ENCODE measurements at places on chromosomes 2 and 18. TPM values are rescaled to one million over a fixed set of nuclear protein-coding genes. Genes with fewer than 3 reads are reported as not detected.

- no peak for DNase-seq
- no peaks in the 10 kb centered on the region for H3K4me1 ChIP-seq
- H3K4me3 ChIP-seq: no peak overlapping the region
- H3K36me3 ChIP-seq: no peaks in the 10 kb centered on the region
- H3K27ac ChIP-seq: no peak overlapping the region
- H3K27me3 ChIP-seq: peaks cover 26% of the 10 kb centered on the region
Measured at GRCh38 chr2:29522951-29523669, 398.3 kb downstream of the ALK start.

- H3K4me1 ChIP-seq: no peaks in the 10 kb centered on the region
- H3K27ac ChIP-seq: no peak overlapping the region
- H3K4me3 ChIP-seq: no peak overlapping the region
Measured at GRCh38 chr2:142100970-142101369, 29.8 kb downstream of the LRP1B start.

PEX13 gene
- 34.0 TPM for total RNA-seq

TRPM8 gene
- total RNA-seq: not detected

MEIS1 gene
- total RNA-seq: 306 TPM

REG3A gene
- total RNA-seq: not detected

PAIP2B gene
- total RNA-seq: 23.9 TPM

Measured in progenitor cell of endocrine pancreas (in vitro differentiated cells).